ENCODE measurements at places on chromosomes 2 and 18.

- DNase-seq, result no peak
Measured at GRCh38 chr18:1526991-1527390, 622.3 kb downstream of the ADCYAP1 start.

DNA sequence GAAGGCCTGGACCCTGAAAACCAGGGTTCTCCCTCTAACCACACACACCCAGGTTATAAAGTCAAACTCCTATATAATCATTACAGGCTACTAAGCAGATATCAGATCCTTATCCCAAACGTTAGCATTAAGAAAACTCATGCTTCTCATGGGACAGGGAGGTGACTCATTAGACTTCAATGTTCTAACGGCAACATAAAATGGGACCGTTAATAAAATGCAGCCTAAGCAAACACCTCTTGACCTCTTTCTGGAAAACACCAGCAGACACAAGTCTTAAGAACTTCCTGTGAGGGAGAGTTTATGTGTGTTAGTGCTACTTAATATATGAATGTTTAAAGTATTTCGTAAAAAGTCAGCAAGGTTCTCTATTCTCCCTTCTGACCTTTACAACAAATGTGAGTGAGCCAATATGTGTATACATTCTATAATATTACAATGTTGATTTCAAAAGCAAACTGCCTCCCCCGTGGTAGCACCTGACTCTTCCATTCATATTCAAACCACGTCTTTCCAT lies 31.7 kb downstream of the LPIN2 start:
- DNase-seq, result peak; percentile 79

- no peak for DNase-seq
Measured at GRCh38 chr2:26717362-26717761, 24.8 kb downstream of the KCNK3 start.

- DNase-seq, result no peak
Measured at GRCh38 chr2:155665704-155666103, 666.8 kb downstream of the NR4A2 start.

- no peak for DNase-seq
Measured at GRCh38 chr2:190530248-190530900, 4.1 kb downstream of the NEMP2 start.

- DNase-seq, result no peak
Measured at GRCh38 chr18:37435996-37436395, 129.6 kb downstream of the CELF4 start.

DNA sequence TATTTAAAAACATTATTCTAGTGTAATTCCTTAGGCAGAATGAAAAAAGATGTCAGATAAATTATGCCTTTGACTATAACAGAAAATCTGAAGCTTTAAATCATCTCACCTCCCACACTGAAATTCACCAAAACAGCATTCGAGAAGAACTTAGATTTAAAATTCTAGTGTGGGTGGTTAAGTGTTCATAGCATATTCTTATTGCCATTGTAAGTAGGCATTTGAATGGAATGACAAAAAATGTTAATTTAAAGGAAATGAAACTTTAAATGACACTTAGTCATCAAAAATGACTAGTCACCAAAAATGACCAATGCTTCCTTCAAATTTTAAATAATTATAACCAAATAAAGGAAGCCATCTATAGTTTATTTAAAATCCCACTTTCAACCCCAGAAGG lies 7.0 kb upstream of the ZNF407 start:
- DNase-seq, result no peak

DNA sequence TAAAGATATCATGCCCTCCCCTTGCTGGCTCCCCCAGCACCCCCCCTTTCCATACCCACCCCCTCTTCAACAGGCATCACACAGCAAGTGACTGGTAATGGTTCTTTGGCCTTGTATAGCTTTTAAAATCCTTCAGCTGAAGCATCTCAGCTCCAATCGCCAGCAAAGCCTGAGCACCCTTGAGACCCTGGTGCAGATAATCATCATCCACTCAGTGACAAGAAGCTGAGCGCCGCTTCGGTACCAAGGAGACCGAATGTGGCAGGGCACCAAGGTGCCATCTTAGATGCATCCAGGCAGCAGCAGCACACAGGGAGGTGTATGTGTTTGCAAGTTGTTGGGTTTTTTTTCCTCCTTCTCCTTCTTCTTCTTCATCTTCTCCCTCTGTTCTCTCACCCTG lies 232.7 kb downstream of the BCL11A start:
- no peak for DNase-seq

DNA sequence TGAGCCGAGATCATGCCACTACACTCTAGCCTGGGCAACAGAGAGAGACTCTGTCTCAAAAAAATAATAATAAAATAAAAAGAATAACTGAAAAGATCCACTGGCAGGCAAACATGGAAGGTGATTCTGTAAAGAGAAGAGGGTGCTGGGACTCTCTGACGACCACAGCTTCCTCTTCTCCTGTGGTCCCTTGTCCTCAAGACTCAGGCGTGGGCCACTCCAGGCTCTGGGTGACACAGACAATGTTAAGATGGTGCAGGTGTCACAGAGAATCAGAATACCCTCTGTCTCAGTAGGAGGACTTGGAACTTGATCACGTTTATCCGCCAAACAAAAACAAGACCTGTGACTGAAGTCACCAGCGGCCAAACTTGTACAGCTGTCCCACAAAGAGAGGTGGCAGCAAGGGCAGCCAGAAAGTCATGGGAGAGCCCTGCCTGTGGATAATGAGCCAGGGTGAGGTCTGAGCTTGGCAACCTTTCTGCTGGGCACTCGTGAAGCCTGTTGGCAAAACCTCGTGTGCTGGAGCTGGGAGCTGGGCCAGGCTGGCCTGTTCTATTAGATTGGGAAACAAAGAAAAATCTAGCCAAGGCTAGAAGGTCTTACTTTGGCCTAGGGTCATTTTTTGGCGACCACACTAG lies 76.4 kb upstream of the ITGA6 start:
- DNase-seq, result no peak

DNA sequence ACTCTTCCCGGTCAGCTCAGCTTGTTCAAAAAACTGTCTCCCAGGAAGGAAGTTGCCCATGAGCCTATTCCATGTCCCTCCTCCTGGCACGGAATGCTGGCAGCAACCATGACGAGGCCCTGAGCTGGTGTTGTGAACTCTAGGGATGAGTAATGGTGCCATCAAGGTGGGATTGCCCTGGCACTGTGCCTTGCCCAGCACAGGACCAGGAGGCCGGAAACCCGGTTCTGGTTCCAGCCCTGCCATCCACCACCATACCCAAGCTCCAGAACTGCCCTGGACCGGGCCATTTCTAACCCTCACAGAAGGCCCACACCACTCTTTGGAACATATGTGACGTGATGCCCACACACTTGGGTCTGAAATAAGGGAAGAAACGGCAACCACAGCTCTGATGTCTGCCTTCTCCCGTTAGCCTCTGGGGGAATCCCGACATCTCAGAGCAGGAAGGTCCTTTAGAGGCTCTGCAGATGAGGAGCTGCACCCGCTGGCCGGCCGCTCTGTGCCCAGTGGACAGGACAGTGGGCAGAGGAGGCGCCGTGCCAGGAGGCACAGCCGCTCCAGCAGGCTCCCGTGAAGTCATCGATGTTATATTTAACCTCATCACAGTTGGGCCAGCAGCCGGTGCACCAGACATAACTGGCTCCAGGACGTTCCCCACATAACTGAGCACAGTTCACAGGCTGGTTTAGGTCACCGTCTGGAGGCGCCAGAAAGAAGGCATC lies 462.1 kb upstream of the ID2 start:
- no peak for DNase-seq

GRCh38 chr2:24058564-24059271 lies 9.2 kb downstream of the FKBP1B start:
- DNase-seq, result no peak

- no peak for DNase-seq
Measured at GRCh38 chr18:36771245-36771644, 57.6 kb downstream of the TPGS2 start.

DNA sequence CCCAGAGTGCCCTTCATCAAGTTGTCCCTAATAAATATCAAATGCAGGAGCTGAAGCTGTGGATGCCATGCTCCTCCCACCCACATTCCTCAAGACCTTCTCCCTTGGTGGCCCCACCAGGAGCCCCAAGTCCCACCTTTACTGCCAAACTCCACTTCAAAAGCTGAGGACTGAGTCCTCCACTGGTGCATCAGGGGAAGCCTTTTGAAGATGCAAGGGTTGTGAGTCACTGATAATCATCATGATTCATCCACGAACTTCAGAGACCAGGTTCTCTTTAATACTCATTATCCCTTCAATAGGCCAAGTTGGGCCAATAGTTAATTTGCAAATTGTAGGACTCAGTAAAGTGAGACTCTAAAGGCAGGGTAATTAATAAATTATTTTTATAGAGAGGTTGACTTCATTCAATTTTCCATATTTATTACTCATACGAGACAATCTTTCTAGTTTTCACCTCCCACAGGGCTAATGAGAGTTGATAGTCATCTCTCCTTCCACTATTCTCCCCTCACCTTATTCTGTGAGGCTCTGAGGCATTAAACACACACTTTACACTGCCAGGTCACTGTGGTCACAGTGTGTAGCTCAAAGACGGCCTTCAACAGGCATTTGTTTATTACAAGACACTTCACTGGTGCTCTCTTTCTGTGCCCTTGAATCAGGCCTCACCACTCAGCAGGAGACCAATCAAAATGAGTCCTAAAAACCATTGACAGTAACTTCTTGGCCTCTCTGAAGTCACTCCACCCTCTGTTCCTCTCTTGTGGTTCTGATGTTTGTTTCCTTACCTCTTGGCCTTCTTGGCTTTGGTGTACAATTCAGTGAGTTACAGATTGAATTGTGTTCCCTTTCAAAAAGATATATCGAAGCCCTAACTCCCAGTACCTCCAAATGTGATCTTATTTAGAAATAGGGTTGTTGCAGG lies 99.9 kb downstream of the TRIB2 start:
- peak; percentile 43 for DNase-seq

DNA sequence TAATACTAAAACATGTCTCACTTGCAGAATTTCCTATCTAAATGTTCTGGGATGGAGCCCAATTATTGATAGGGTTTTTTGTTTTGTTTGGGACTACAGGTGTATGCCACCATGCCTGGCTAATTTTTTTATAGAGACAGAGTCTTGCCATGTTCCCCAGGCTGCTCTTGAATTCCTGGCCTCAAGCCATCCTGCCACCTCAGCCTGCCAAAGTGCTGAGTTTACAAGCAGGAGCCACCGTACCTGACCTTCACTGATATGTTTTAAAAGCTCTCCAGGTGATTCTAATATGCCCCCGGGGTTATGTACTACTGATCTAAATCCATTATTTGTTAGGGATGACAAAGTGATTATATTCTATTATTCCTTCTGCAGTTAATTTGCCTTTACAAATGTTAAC lies 2.2 kb downstream of the ELAC1 start:
- no peak for DNase-seq

- DNase-seq, result no peak
Measured at GRCh38 chr2:149050188-149050587, 11.7 kb downstream of the LYPD6B start.

DNA sequence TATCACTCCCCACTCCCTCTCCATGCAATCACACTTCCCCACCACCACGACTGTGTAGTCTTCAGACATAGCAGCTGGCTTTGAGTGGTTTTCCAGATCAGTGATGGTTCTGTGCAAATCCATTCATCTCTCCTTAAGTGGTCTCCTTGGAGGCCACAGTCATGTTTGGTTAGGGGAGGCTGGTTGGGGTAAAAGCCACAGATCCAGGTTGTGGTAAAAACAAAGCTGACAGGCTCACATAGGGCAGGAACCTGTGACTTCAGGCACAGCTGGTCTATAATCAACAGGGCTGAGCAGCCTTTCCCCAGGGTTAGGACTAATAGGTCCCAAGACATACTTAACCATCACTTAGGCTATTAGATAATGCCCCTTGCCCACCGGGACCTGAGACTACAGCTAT lies 46.2 kb upstream of the FZD7 start:
- no peak for DNase-seq

DNA sequence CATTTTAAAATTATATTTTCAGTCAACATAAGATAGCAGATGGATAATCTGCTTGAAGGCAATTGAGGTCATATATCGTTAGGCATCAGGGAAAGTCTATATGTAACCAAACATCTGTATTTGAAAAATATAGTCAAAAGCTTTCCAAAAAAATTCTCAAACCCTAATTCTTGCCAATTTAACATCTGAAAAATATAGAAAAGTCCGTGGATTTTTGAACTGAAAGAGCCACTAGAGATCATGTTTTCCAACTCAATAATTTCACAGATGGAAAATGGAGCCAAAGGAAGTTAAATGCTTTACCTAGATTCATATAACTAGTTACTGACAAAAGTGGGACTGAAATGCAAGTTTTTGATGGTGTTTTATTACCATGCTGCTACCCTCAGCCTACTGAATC lies 185.1 kb upstream of the ZNF804A start:
- no peak for DNase-seq

GRCh38 chr2:43099797-43100196 lies 126.6 kb downstream of the ZFP36L2 start:
- DNase-seq, result no peak

DNA sequence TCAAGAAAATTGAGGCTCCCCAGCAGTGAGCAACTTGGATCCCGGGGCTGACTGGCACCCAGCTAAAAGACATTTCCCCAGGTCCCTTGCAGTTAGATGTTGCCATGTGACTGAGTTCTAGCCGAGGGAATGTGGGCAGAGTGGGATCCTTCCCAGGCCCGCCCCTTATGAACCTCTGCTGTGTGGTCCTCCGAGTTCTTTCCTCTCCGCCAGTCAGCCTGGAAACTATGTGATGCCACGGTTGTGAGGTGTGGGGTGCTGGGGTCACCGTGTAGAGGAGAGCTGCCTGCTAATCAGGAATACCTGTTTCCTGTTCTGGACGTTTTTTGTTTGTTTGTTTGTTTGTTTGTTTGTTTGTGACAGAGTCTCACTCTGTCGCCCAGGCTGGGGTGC lies 45.5 kb downstream of the TMEM37 start:
- no peak for DNase-seq

DNA sequence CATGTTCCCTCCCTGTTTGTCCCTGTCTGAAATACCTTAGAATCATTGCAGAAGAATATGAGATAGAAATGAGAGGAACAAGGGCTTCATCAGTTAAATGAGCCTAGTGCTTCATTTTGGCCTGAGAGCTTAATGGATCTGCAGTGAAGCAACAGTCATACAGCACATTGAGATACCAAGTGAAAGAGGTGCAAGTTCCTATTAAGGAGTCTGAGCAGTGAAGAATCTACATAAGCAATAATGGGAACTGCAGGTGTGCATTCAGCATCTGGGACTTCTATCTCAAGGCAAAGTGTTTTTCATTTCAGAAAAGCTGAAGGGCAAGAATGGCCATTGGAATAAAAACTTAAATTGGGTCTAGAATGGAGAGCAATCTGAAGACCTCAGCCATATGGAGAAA lies 323.2 kb upstream of the SLC39A10 start:
- DNase-seq, result no peak

DNA sequence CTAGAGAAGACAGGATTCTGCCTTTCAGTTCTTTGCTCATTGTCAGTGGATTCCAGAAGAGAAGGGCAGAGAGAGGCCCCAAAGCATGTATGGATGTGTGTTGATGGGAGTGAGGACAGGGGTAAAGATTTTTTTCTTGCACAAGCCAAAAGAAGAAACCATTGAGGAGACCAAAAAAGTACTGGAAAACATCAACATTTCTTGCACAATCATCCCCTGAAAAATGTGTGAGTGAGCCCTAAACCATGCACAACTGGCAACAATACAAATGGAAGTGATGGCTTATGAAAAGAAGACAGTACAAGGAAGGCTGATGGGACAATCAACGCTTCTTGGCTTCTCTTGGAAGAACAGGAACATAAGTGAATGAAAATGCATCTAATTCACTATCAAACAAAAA lies 5.6 kb upstream of the SMAD7 start:
- no peak for DNase-seq

- no peak for DNase-seq
Measured at GRCh38 chr2:28463211-28463816, 32.5 kb upstream of the PLB1 start.

Data from urothelium cell line (cell line).